Fibroblast of skin of right biceps (primary cell): ENCODE measurements at places on chromosomes 4 and X.

DNA sequence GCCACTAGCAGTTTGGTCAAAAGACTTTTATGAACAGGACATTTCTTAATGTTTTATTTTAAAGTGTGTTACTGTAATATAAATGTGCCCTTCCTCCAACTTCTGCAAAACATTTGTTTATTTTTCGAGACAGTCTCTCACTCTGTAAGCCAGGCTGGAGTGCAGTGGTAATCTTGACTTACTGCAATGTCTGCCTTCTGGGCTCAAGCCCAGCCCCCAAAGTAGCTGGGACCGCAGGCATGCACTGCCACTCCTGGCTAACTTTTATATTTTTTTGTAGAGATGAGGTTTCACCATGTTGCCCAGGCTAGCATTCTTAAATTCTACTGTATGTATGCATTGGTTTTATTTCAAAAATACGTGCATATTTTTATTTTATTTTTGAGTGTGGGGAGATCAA is 1201.9 kb downstream of the STIM2 start:
- DNase-seq: no peak

DNA sequence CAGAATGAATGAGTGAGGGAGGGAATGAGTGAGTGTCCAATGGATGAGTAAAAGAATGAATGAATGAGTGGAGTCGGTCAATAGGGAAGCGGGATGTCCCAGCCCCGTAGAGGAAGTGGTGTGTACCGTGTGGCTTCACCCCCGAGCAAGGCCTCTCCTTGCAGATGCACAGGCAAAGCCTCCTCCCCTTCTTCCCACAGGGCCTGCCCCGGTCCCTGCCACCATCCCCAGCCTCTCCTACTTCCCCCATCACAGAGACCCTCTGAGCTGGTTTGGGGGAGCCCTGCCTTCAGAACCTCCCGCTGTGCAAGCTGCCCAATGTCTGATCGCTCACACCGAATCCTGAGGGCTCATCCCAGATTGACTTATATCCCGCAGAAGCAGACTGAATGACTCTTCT is 13.6 kb downstream of the HTRA3 start:
- no peak for DNase-seq

GRCh38 chrX:132612821-132613564 is 124.2 kb upstream of the MBNL3 start:
- DNase-seq: peak; percentile 27

- DNase-seq: peak; percentile 68
Observed at GRCh38 chrX:46587158-46587557, 13.6 kb downstream of the CHST7 start.

DNA sequence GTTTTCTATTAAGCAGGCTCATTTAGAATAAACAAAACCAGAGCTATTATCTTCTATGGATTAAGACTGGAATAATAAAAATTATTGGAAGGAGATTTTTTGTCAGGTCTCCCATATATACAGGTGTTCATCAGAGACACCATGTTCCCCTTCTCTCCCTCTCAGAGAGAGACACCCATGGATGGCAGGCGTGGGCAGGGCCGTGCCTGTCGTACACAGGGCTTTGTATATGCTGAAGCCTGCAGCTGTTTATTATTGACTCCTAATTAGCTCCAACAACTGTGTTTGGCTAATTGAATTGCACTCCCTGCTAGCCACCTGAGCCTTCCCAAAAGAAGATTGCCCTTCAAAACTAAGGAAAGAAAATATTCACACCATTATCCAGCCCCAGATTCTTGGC is 81.6 kb downstream of the GK start:
- DNase-seq: no peak

- DNase-seq: peak; percentile 3
Observed at GRCh38 chr4:129526812-129527211, 430.9 kb downstream of the C4orf33 start.

GRCh38 chrX:4572691-4573090 is 859.2 kb upstream of the PRKX start:
- no peak for DNase-seq

DNA sequence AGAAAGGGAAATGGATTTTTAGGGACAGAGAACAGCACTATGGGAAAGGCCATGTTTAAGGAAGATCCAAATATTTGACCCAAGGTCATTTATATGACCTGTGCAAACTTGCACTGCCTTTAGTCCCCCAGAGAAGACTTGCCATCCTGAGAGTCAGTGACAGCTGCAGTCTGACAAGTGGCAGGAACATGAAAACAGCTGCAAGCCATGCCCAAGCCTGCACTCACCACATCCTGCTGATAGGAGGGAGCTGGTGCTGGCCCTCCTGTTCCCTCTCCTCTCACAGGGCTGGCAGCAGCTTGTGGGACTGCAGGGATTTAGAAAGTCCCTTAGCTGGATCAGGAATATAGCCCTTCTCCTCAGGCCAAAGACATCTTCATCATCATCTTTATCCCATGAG is 187.7 kb downstream of the RAP1GDS1 start:
- no peak for DNase-seq

DNA sequence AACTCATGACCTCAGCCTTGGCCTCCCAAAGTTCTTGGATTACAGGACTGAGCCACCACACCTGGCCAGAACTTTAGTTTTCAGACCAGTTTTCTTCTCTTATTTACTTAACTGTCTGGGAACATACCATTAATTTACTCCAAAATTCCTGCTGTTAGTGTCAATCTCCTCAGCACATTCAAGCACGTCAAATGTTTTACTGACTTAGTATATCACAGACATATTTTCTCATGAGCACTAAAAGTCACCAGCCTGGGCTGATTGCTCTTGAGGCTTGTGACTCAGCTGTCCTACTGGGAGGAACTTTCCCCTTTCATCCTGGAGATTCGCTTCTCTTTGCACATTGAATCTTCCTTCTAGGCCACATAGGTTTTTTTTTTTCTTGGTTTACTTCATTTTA is 109.6 kb downstream of the PCDH18 start:
- peak; percentile 40 for DNase-seq

DNA sequence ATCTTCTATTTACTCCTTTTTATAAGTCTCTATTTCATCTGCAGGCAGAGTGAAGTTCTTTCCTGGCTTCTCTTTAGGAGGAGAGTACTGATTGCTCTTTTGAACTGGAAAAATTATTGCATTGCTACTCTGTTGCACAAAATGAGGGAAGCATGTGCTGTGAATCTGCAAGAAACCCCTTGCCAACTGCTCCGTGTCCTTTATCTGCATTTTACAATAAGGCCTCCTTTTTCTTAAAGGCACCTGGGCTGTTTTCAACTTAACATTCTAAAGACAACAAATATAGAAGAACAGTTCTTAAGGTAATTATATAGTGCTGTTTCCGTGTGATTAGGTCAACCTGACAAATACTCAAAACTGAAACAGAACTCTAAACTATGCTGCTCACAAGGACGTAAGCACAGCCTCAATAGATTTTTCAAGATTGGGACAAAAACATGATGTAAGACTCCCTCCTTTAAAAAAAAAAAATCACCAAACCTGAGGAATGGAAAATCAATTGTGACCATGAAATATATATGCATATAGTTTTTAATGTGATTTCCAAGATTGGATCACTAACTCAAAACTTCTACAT is 716.6 kb upstream of the INTU start:
- DNase-seq: peak; percentile 46

DNA sequence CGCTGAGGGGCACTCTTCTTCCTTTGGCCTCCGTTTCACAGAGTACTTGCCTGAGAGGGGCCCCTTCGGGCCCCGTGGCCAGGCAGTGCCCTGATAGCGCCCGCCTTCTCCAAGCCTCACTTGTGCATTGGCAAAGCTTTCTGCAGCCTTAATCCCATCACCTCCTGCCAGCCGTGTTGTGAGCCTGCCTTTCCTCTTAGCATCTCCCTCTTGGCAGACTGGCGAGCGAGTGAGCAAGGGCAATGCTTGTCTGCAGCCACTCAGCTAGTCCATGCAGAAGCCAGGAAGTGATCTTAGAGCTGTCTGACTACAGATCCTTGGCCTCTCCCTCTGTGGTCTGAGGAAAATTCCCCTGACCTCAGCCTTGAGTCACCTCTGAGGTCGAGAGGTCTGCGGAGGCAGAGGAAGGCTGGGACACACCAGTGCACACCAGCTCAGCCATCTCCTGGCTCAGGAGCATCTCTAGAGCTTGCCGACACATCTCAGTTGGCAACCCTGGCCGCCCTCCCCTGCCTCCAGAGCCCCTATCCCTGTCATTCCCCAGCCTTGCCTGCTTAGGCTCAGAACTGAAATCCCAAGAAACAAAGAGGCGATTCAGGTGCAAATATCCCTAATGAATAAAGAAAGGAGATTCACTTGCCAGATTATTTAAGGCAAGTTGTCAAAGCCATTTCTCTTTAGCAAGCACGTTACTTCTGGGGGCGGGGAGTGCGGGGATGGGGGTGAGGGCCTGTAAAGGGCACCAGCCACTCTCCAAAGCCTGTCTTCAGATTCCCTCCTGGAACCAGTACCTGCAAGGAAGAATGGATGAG is 143.5 kb upstream of the MAMLD1 start:
- DNase-seq: peak; percentile 25

- peak; percentile 64 for DNase-seq
Observed at GRCh38 chrX:136028383-136028984, 43.2 kb downstream of the SLC9A6 start.

- DNase-seq: no peak
Observed at GRCh38 chr4:77039796-77040195, 36.0 kb downstream of the CCNI start.

GRCh38 chr4:24743927-24744326 is 51.4 kb upstream of the SOD3 start:
- DNase-seq: no peak

GRCh38 chr4:182325848-182326255 is 82.7 kb downstream of the TENM3 start:
- DNase-seq: no peak

DNA sequence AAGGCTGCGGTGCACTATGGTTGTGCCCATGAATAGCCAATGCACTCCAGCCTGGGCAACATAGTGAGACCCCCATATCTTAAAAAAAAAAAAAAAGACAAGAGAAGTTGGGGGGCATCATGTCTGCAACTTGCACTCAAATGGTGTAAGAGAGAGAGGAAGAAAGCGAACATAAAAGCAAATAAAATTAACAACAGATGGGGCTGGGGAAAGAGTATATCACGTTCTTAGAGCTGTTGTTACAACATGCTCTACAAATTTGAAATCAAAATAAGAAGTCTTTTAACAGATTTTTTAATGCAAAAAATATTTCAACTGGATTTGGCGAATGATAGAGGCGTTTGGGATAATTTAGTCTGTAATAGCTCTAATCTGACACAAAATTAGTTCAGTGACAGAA is 144.9 kb downstream of the FNIP2 start:
- peak; percentile 35 for DNase-seq

- DNase-seq: no peak
Observed at GRCh38 chr4:3465698-3466671, 2.9 kb downstream of the DOK7 start.

GRCh38 chr4:39881789-39882188 is 95.9 kb downstream of the PDS5A start:
- no peak for DNase-seq

DNA sequence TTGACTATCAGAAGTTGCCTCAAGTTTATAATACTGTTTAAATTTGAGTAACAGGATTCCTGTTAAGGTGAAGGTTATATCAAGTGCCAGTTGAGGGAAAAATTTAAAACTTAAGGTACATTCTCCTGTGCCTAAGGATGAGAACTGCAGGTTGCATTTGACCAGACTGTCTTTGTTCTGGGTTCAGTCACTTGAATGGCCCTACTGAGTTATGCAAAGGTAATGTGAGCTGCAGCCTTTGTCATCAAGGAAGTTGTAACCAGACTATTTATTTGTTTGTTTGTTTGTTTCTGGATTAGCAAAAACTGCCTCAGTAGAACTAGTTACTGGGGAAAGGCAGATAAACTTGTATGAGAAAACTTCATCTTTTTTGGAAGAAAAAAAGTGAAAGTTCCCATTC is 131.9 kb downstream of the ATOH1 start:
- no peak for DNase-seq

- DNase-seq: no peak
Observed at GRCh38 chr4:168679397-168679796, 182.5 kb downstream of the PALLD start.

- no peak for DNase-seq
Observed at GRCh38 chr4:54737421-54737820, 79.7 kb downstream of the KIT start.

DNA sequence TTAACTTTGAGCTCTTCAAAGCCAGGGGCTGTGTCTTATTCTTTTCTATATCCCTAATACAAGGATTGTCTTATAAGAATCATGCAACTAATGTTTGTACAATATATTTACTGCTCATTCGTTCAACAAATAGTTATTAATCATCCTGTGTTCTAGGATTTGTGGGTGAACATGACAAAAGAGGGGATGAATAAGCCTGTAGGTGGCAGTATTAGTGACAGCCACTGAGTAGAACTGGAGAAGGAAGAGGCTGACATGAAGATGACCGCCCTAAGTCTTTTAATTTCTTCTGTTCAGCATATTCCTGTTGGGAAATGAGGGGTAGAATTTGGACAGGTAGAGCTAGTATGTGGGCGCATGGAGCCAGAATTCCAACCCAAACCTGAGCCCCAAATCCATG is 11.9 kb upstream of the LINC00632 start:
- DNase-seq: no peak

DNA sequence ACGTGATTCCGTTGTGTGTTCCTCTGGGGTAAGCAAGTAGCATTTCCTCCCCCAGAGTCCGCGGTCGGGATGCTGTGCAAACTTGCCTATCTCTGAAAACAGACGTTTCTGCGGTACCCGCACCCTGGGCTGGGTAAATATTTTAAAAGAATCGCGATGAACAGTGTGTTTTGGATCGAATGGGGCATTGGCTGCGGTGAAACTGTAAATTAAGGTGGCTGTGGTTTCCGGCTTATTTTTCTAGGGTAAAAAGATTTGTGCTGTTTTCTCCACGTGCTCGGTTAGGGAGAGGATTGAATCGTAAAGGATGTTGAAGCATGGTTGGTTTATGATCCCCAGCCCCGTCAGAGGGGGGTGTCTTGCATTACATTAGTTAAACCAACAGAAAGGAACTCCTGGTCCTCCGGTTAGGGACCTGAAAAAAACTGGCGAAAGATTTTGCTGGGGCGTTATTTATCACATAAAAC is 1.2 kb downstream of the HHIP start:
- peak; percentile 26 for DNase-seq

- no peak for DNase-seq
Observed at GRCh38 chr4:186020793-186021407, 48.1 kb upstream of the TLR3 start.

GRCh38 chr4:25308761-25309160 is 3.8 kb upstream of the ZCCHC4 start:
- peak; percentile 54 for DNase-seq

DNA sequence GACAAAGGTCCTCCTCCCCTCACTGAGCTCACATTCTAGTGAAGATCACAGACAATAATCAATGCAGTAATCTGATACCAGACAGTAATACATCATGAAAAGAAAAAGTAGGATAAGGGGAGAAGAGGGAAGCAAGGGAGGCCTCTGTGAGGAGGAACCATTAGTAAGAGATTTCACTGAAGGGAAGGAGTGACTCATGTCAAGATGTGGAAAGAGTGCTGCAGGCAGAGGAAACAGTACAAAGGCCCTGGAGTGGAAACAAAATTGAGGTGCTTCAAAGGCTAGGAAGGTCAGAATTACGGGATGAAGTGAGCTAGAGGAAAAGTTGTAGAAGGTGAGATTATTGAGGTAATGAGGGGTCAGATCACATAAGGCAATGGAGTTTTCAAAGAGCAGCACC is 38.1 kb downstream of the LAMTOR3 start:
- DNase-seq: peak; percentile 20
